ENCODE measurements at places on chromosomes 6 and 20.

GRCh38 chr20:11651138-11651537 lies 266.6 kb upstream of the BTBD3 start:
- DNase-seq, result no peak

GRCh38 chr6:74283532-74283931 lies 587.5 kb downstream of the CD109 start:
- DNase-seq, result no peak

- no peak for DNase-seq
These were observed 17.8 kb downstream of the GRM4 start for GRCh38 chr6:34128045-34128444.

- no peak for DNase-seq
These were observed 802.0 kb downstream of the C6orf118 start for GRCh38 chr6:164507206-164507940.

DNA sequence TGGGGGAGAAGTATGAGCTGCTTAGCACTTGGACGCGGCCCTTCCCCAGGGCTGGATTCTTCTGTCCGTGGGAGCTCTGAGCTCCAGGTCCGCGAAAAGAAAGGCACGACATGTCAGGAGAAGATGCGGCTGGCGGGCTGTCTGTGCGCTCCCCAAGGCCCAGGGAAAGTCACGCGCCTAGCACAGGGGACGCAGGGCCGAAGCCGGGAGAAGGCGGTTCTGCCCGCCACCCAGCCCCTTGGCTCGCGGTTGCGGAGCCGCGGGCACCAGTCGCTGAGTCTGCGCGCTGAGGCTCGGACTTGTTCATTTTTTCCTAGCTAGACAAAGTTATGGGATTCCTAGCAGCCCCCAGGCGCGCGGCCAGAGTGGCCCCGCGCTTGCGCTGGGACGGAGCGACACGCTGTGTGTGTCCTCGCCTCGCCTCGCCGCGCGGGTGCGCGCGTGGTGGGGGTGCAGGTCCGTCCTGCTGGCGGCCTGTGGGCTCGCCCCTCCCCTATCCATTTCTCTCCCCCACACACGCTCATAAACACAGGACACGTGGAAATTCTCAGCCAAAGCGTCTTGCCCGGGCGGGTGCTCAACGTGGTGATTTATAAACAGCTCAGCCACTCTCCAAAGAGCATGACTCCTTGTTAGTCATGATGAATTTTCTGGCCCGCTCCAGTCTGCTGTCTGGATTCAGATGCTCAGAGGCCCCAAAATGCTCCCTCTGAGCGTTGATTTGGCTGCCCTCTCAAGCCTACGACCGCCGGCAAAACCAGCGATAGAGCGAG lies 1.9 kb upstream of the POU3F2 start:
- DNase-seq, result no peak

GRCh38 chr6:23003671-23004467 lies 434.5 kb downstream of the HDGFL1 start:
- no peak for DNase-seq

DNA sequence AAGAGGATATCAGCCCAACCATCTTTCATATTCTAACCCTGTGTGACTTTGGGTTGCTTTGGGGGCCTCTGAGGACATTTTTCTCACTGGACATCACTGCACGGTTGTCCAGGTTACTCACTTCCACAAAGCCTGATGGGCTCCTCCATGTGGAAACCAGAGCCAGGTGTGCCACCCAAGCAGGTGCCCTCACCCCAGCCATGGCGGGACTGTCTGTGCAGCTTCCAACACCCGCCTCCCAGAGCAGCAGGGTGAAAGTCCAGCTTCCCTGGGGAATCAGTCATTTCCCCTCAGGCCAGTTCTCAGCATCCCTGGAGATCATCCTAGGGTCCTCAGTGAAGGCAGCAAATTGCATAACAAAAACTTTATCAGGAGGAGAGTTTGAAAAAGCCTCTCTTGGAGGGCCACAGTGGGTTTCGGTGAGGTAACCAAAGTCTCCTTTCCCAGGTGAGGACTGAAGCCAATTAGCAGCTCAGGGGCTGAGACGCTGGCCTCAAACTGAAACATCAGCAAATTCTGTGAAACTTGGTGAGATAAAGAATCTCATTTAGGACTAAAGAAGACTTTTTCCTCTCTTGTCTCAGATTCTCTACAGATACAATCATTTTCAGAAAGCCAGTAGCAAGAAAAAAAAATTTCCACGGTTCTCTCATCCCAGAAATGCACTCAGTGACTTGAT lies 289.6 kb upstream of the CDH4 start:
- no peak for DNase-seq

- DNase-seq, result no peak
These were observed 71.6 kb upstream of the FBXL4 start for GRCh38 chr6:99019381-99019780.

GRCh38 chr6:56595490-56596122 lies 47.1 kb downstream of the DST start:
- DNase-seq, result peak; percentile 54

DNA sequence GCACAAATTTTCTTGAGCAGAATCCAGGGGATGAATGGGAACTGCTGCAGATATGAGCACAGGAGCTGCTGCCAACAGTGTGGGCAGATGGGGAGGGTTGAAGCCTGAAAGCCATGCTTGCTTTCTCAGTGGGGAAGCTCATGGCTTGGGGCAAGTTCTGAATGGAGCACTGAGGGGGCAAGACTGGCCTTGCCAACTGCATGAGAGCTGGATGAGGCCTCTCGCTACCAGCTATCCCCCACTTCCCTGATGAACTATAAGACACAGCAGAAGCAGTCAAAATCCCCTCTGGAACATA lies 28.3 kb downstream of the TREM1 start:
- no peak for DNase-seq

DNA sequence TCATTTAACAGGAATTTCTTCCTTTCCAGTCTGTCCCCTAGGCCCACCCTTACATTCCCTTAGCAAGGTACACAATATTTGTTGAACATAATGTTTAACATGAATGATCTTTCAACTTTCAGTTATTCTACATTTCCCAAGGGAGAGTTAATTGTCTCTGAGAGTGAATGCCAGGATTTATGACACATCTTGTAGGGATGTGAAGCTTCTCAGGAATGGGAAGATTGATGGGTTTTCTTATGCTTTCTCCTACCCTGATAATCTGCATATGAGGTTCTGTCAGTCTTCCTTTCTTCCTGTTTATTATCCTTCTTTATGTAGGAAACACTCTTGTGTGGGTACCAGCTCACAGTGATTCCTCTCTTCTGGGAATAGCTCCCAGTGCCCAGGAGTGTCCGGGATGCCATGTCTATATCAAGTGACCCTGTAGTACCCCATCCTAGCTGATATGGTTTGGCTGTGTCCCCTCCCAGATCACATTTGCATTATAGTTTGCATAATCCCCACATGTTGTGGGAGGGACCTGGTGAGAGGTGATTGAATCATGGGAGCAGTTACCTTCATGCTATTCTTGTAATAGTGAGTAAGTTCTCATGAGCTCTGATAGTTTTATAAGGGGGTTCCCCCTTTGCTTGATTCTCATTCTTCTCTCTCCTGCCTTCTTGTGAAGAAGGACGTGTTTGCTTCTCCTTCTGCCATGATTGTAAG lies 7.1 kb upstream of the FYN start:
- no peak for DNase-seq

DNA sequence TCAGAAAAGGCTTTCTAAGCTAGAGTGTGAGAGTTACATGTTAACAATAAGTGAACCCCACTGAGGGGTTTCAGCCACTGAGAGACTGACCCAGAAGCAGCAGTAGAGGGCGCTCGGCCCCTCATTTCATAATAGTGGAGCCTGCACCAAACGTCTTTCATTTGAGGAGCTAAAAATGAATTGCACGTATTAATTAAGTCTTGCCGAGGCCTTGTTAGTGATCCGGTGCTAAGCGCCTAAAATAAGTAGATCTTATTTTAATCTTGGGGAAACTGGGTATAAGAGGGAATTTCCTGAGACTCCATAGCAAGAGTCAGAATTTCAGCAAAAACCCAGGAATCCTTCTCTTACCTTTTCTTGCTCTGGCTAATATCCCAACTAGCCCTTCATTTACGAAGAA lies 209.7 kb downstream of the FARS2 start:
- DNase-seq, result peak; percentile 70

- DNase-seq, result no peak
These were observed 2.7 kb downstream of the PCMTD2 start for GRCh38 chr20:64258071-64258823.

- no peak for DNase-seq
These were observed 88.9 kb upstream of the FOXQ1 start for GRCh38 chr6:1222728-1223595.

DNA sequence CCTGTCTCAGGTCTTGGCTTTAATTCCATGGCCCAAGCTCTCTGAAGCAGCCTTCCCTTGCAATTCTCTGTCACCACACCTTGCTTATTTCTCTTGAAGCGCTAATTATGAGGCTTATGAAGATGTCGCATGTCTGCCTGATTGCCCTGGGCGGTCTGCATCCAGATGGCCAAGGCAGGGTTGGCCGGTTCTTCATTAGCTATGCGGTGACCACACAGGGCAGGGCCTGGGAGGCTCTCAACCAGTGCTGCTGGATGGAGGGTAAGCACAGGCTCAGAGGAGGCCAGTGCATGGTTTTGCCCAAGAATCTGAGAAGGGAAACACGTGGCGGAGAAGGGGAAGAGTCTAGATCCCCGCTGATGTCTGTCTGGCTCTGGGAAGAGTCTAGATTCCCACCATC lies 528.7 kb downstream of the CDH26 start:
- no peak for DNase-seq

DNA sequence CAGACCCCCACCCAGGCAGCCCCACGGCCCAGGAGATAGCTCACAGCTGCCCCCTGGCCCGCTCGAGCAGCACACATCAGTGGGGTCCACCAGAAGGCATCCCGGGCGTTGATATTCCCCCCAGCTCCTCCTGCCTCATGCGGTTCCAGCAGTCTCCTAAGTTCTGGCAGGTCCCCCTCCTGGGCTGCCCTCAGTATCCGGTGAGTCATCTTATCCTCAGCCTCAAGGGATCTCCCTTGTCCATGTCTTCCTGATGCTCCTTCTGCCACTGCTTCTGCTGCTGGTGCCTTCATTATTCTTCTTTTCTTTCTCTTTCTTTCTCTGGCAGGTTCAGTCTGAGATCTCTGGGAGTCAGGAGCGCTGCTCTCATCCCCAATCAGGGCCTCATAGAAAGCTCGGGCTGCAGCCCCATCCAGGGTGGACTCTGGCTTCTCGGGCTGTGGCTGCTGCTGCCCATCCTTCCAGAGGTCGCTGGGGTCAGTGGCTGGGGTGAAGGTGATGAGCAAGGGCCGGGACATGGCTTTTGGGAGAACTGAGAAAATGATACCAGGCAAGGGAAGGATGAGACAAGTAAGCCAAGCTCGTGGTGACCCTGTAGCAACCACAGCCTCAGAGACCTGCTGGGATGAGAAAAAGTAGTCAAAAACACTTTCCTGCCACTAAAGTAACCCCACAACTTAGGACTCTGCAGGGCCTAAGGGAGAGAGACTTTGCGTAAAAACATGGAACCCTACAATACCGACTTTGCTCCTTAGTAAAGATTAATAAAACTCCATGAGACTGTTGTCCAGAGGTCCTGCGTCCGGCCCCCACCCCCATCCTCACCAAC lies 622 bp downstream of the GPANK1 start:
- no peak for DNase-seq

- DNase-seq, result no peak
These were observed 38.2 kb downstream of the TMX4 start for GRCh38 chr20:7981374-7981773.

- DNase-seq, result no peak
These were observed 356.3 kb downstream of the ZFAND3 start for GRCh38 chr6:38175786-38176185.

- DNase-seq, result no peak
These were observed 150.2 kb downstream of the TBC1D7 start for GRCh38 chr6:13178107-13178506.

GRCh38 chr6:17820055-17820454 lies 113.3 kb upstream of the NUP153 start:
- no peak for DNase-seq
